ENCODE measurements at places on chromosomes 3 and 15.

DNA sequence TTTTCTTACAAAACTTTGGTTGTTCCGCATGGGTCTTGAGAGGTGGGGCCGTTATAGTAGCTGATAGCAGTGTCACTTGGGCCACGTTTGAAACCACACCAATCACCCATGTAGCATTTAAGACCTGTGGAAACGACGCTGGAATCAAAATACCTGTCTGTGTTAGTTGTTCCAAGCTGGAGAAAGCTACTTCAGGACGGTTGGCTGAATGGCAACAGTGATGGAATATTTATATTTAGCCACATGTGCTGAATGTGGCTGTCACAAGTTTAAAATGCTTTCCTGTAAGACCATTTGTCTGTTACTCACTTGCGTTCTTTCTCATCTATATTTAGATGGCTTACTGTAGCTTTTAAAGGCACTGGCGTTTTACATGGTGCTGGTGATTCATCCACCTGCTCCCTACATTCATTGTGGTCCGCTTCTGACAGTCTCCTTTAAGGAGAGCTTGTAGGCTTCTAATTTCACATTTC, 1.4 kb downstream of the DNAJA4 start:
- DNase-seq, result peak; percentile 50

DNA sequence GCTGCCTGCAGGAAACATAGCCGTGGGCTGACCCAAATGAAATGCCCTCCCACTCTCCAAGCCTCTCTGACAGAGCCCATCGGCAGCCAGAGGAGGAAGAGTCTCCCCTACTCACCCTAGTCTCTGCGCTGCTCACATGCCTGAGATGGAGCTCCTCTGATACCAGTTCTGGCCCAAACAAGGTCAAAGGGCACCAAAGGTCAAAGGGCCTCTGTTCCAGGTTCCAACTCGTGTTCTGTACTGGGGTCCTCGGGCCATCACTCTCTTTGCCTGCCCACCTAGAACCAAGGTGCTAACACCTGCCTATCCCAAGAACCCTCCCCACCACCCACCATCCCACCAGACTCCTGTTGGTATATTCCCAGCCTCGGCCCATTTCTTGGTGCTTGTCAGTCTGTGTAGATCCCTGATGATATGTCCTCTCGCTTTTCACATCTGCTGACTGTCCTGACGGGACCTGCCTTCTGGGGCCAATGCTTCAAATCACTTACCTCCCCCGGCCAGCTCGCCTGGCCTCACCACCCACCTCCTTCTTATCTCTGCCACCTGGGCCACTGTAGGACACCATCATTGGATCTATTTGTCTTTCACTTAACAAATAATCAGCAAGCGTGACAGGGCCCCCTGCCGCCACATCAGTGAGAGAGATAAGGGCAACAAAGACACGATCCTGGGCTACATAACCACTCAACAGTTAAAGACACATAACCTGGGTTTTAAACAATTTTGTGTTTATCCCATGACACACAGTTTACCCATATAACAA, 90.4 kb downstream of the SRGAP3 start:
- DNase-seq, result no peak

GRCh38 chr15:26621816-26622215, 151.1 kb downstream of the GABRB3 start:
- no peak for DNase-seq

DNA sequence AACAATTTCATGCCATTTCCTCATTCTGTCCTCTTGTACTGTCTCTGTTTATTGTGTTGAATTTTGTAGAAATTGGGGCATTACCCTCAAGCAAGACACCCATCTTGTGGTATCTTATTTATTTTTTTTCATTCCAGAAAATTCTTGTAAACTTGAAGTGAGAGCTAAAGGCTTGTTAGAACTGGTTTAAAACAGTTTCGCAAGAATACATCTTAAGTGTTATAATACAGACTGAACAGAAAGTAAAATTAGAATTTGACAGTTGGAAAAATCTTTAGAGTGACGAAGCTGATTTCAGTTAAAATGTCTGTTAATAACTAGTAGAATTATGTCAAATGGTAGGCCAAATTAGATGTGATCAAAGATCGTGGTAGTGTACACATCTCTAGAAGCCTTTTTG, 26.9 kb downstream of the RNF13 start:
- no peak for DNase-seq

DNA sequence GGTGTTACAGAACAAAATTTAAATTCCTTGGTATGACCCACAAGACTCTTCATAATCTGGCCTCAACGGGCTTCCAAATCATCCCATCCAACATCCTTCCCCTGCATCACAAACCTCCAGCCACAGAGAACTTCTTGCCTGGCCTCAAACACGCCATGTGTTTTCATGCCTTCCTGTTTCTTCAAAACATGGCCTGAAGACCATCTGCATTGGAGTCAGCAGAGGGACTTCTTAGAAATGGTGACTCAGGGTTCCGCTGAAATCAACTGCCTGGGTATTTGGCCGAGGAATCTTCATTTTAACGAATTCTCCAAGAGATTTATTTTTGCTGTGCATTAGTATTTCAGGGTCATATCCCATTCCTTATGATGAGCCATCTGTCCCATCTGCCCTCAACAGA, 138.1 kb upstream of the RAP2B start:
- DNase-seq, result no peak

- DNase-seq, result no peak
Measured at GRCh38 chr3:107710851-107711250, 188.1 kb downstream of the BBX start.

Measured in BJ (cell line).